ENCODE measurements at places on chromosomes 6 and 20. TPM values are rescaled to one million over a fixed set of nuclear protein-coding genes. Genes with fewer than 3 reads are reported as not detected.

Gene KIAA1755
- total RNA-seq = 0.07 TPM

Gene C6orf58
- total RNA-seq = not detected

Gene KHDRBS2
- not detected for total RNA-seq

Gene ANGPT4
- not detected for total RNA-seq

Gene RHAG
- not detected for total RNA-seq

Gene SYCP2L
- not detected for total RNA-seq

Gene EDN1
- 496 TPM for total RNA-seq
